ENCODE measurements at places on chromosomes 3 and 15.
A peak's percentile ranks its signal among the peaks of the same experiment; 100 is the strongest.

- no peak for DNase-seq
Observed at GRCh38 chr3:126781889-126782491, 78.0 kb downstream of the CHCHD6 start.

GRCh38 chr15:101242160-101242998 is 9.5 kb downstream of the CHSY1 start:
- peak; percentile 48 for DNase-seq

- DNase-seq = peak; percentile 37
Observed at GRCh38 chr3:32334675-32335074, 57.0 kb upstream of the CMTM7 start.

DNA sequence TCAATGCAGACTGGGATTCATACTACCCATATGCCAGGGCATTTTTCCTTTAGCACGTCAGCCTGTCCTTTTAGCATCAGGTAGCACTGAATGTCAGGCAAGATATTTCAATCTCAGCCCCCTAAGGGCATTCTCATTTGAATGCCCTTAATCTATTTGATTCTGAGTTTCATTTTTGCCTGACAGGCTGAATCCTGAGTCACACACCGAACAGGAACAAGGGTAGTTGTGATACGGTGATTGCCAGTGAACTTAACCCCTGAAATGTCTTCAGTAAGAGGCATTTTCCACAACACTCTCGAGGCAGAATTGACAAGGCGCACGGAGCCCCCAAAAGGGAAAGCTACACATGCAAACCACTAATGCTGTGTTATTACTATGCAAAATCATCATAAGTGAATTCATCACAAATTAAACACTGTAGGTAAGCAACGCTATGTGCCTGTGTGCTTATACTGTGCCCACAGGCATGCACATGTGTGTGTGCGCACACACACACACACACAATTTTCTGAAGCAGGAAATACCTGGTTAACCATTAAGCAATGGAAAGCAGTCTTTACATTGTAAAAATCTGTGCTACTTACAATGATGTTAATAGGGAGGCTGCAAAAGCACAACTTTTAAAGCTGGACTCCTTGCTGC is 130.4 kb downstream of the ZNF385D start:
- DNase-seq = no peak

GRCh38 chr15:76764004-76764403 is 141.1 kb downstream of the SCAPER start:
- no peak for DNase-seq

DNA sequence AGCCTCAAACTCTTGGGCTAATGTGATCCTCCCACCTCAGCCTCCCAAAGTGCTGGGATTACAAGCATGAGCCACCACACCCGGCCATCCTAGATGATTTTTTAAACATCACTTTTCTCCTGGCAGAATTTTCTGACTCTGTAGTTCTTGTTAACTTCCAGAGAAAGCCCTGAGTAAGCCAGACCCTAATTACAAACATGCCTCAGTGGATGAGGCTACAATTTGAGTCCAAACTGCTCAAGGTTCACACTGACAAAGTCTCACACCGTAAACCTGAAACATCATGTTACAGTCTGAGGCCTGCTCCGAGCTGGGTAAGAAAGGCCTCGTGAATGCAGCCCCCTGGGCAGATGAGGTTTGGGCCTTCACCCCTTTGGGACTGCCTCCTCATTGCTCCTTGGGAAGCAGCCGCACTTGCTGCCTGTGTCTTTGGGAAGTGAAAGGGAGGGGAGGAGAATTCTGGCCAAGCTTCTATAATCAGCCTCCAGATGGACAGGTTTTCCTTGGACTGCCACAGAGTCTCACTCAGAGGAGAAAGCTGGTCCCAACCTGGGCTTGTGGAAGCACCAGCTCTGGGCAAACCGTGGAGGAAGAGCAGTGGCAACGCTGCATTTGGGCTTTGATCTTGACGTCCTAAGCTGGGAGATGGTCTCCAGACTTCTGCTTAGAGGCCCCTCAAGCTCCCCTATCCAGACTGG is 46.0 kb downstream of the CA12 start:
- no peak for DNase-seq

DNA sequence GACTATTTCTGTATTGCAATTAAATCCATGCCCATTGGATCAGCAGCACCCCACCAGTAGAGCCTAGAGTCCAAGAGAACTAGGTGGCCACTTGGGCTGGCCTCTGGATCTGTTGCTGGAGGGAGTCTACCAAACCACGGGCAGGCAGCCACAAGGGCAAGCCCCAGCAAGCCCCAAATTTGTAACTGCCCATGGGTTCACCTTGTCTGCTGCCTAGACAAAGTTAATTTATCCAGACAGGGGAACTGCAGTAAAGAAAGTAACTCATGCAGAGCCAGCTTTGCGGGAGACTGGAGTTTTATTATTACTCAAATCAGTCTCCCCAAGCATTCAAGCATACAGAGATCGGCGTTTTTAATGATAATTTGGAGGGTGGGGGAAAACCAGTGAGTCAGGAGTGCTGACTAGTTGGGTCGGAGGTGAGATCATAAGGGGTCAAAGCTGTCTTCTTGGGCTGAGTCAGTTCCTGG is 74.0 kb upstream of the TERB2 start:
- peak; percentile 76 for DNase-seq

GRCh38 chr15:69524814-69525213 is 72.2 kb downstream of the RPLP1 start:
- no peak for DNase-seq

DNA sequence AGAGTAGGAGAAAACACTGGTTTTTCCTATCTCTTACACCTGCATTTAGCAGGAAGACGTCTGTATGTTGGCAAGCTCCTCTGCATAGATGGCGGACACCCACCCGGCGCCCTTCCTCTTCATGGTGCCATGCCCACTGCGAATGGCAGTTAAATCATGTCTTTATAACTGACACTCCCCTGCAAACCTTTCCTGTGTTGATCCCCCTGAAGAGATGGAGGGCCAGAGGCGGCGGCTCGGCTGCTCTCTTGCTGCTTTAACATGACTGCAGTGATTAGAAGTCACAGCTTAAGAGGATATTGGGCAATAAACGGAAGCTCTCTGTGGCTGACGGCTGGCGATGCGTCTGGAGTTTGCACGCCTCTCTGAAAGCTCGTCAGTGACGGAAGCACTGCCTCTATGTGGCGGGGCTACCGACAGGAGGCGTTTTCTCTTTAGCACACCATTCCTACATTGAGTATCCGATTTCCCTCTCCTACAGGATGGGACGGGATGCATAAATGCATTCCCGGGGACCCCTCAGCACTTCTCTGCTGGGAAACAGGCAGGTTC is 25.5 kb upstream of the SNRPA1 start:
- peak; percentile 74 for DNase-seq

GRCh38 chr3:58047826-58048225 is 39.6 kb downstream of the FLNB start:
- DNase-seq = no peak

DNA sequence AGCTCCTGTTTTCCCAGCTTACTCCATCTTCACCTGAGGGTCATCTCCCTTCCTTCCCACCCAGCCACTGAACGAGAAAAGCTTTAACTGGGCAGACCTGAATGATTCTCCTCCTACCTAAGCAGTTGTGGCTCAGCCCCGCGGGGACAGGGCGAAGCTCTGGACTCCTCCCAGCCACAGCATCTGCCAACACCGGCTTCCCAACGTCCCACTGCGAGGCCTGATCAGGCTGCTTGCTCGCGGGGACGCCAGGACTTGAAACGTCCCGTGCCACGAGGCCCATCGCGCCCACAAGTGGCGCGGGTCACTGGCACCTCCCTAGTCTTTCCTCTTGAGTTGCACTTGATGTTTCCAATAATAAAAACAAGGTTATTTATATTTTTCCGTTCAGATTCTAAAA is at the start of gene SPATA16:
SPATA16 (minus strand) TSS at position 250 of the 400 bp plus-strand sequence. CDS start 23,504 bp downstream, outside the sequence.
- no peak for DNase-seq

GRCh38 chr15:49621401-49621811 is 558 bp downstream of the DTWD1 start:
- DNase-seq = no peak

DNA sequence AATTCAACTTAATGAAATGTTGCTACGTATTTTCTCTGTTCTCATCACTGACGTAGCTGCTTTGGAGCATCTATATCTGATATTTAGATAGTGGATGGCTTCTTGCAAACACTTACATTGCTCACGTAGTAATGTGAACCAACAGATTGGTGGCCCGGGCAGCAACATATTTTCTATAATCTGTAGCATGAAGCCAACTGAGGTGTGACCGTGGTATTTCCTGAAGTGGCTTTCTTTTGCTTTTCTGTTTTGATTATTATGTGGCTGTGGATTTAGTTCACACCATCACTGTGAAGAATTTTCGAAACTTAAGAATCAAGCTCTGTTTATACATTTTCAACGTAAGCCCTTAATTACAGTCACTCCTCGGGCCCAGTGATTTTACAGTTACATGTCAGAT is 288.5 kb downstream of the LPP start:
- no peak for DNase-seq
